Breast epithelium (tissue), 4 donors: ENCODE measurements at places on chromosomes 5 and 9. TPM values are rescaled to one million over a fixed set of nuclear protein-coding genes. Genes with fewer than 3 reads are reported as not detected.

Gene HAPLN1
- total RNA-seq: not detected

Gene ZDHHC21
- 11.2 TPM for total RNA-seq

Gene KIF4B
- total RNA-seq: not detected

Gene CBY3
- total RNA-seq: not detected

Gene DIRAS2
- under 0.01 TPM for total RNA-seq

Gene ADAMTS2
- total RNA-seq: 19.7 TPM

Gene LCN2
- total RNA-seq: not detected

Gene CCL21
- 84.9 TPM for total RNA-seq

Gene ZNF883
- 4.6 TPM for total RNA-seq

Gene DMRT3
- 0.33 TPM for total RNA-seq

Gene TAF1L
- total RNA-seq: not detected

Gene WHRN
- total RNA-seq: 15.1 TPM

Gene CLIC3
- 3.5 TPM for total RNA-seq

Gene PALM2AKAP2
- 8.8 TPM for total RNA-seq

Gene SHOC1
- not detected for total RNA-seq

Gene AQP3
- 19.0 TPM for total RNA-seq

Gene RIOK2
- 28.2 TPM for total RNA-seq

Gene TLN1
- 163 TPM for total RNA-seq

Gene NMUR2
- 0.33 TPM for total RNA-seq
